Kidney (tissue), 22 donors: ENCODE measurements at places on chromosomes 11 and 22.
A peak's percentile ranks its signal among the peaks of the same experiment; 100 is the strongest.

DNA sequence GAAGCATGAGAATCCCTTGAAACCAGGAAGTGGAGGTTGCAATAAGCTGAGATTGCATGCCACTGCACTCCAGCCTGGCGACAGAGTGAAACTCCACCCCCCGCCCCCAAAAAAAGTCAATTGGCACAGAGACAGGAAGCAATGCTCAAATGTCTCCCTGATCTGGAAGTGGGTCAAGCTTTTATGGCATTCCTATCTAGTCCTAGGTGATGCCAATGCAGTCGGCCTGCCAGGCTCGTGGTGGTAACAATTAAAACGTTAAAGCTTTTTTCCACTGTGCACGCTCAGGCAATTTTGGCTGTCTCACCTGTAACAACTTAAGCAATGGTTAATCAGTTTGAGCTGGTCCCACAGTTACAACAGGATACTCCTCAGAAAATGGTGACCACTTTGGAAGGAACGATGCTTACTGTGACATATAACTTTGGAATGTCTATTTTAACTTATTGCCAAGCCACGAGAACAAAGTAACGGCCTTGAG, 18.9 kb upstream of the PISD start:
- no peak for DNase-seq

GRCh38 chr11:105553025-105553424, 56.8 kb upstream of the GRIA4 start:
- no peak for DNase-seq

DNA sequence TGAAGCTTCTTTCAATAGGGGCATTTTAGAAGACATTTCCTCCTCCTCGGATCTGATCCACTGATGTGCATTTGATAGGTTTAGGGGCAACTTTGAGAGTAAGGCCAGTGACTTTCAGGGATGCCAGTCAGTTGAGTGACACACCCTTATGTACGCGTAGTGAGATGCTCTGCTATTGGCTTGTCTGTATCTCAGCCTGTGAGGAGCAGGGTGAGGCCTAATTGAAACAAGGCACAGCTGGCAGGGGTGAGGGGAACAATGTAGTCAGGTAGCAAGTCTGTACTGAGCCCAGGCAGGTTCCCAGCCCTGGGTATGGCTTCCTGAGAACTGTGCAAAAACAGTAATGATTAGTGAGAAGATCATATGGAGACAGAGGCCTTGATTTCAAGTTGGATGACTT, 61.5 kb downstream of the STIM1 start:
- no peak for DNase-seq

DNA sequence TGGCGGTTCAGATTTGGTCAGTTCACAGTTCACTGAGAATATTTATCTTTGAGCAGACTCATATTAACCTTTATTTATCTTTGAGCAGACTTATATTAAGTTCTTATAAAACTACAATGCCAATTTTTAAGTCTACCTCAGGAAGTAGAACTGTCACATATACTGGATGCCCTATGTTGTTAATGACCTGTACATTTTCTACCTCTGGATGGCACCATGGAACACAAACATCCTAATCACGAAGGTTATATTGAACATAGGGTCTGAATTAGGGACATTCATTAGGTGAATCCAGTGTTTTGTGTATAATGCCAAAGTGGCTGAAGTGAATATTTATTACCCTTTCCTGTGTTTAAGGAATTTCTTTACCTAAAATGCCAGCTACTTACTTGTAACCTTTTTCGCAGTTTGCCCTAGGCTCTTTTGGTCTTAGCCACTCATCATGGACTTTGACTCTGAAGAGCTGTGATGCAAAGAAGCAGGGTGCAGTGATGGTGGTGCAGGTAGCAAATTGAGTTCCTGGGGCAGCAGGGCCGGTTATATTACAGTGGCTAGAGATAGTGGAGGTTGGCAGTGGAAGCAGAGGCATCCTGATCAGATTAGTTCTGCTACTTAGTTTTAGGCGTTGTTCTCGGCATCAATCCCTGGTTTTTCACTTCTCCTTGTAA, 71.8 kb downstream of the STIM1 start:
- DNase-seq: no peak

- DNase-seq: no peak
These were observed 9.4 kb downstream of the LRRC75B start for GRCh38 chr22:24583221-24584165.

DNA sequence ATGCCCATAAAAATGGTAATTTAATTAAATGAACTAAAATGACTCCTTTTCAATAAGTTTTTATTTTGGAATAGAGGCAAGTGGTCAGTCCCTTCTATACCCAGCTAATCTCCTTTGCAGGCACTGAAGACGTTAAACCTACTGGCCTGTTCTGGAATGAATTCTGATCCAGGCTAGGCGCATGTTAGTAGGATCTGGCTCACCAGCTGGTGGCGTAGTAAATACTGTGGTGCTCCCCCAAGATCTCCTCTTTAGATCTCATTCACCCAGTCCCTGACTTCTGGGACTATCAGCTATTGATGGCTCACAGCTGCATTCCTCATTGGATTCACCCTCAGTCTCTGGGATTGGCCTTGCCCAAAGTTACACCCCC, 173.7 kb upstream of the DDI1 start:
- no peak for DNase-seq

- DNase-seq: no peak
These were observed 25.9 kb upstream of the HTATIP2 start for GRCh38 chr11:20337526-20338154.

DNA sequence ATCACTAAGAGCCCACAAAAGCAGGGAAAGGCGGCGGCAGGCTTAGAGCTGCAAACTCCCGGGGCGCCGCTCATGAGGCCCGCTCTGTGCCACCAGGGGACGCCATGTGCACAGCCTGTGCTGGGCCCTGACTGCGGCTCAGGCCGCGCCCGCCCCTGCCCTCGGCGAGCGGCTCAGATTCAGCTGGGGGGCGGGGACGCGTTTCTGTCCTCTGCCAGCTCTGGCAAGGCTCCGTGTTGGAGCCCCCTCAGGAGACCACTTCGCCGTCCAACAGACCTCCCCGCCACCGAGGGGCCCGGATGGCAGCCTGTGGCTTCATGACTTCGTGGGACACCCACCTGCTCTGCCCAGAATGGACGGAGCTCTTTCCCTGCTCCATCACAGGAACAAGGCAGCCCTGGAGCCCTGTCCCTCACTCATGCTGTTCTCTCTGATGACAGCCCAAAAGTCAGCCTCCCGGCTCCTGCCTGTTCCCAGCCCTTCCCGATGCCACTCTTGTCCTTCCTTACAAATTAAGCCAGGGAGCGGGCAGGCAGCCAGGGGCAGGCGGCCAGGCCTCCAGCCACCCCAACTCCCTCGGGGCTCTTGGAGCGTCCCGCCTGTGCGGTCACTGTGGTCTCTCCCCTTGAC, 69.1 kb downstream of the NAT10 start:
- peak; percentile 87 for DNase-seq

- no peak for DNase-seq
These were observed 114.9 kb downstream of the ARHGAP32 start for GRCh38 chr11:129077191-129077590.

DNA sequence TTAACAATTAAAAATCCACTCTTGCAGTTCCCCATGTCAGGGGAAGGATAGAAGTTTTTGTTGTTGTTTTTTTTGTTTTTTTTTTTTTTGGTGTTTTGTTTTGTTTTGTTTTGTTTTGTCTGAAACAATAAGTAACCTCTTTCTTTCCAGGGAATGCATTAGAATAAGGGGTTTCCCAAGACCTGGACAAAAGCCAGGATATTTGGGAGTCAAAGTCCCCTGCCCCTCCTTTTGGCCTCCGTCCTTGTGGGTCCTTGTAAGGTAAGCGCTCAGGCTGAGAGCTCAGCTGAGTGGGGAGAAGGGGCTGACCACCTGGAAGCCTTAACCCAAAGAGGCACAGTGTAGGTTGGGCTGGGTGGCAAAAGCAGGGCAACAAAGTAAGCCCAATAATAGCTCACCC, 515.4 kb downstream of the SOX6 start:
- no peak for DNase-seq

- DNase-seq: peak; percentile 78
These were observed 37.3 kb upstream of the SLC22A12 start for GRCh38 chr11:64553554-64554201.

DNA sequence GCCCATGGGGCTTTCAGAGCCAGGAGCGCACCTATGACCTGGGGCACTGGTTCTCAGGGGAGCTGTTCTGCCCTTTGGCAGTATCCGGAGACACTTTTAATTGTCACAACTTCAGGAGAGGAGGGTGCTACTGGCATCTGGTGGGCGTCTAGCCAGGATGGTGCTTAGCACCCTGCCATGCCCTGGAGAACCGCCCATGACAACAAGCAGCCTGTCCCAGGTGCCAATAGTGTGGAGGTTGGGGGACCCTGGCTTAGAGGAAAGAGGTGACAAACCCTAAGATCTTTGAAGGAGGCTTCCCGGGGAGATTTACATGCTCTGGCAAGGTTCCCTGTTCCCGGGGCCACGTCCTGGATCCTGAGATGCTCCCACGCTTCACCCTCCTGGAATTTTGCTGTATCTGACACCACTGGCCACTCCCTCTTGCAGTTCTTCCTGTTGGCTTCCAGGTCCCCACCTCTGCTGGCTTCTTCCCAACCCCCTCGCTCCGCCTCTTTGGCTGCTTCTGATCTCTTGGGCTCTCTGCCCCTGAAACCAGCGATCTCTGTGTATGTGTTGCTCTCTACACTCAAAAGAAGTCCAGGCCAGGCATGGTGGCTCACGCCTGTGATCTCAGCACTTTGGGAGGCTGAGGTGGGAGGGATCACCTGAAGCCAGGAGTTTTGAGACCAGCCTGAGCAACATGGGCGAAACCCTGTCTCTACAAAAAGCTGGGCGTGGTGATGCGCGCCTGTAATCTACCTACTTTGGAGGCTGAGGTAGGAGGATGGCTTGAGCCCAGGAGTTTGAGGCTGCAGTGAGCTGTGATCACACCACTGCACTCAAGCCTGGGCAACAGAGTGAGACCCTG, 31.1 kb downstream of the FADS3 start:
- DNase-seq: no peak

GRCh38 chr11:61489833-61490721, 18.5 kb upstream of the LRRC10B start:
- DNase-seq: peak; percentile 52

DNA sequence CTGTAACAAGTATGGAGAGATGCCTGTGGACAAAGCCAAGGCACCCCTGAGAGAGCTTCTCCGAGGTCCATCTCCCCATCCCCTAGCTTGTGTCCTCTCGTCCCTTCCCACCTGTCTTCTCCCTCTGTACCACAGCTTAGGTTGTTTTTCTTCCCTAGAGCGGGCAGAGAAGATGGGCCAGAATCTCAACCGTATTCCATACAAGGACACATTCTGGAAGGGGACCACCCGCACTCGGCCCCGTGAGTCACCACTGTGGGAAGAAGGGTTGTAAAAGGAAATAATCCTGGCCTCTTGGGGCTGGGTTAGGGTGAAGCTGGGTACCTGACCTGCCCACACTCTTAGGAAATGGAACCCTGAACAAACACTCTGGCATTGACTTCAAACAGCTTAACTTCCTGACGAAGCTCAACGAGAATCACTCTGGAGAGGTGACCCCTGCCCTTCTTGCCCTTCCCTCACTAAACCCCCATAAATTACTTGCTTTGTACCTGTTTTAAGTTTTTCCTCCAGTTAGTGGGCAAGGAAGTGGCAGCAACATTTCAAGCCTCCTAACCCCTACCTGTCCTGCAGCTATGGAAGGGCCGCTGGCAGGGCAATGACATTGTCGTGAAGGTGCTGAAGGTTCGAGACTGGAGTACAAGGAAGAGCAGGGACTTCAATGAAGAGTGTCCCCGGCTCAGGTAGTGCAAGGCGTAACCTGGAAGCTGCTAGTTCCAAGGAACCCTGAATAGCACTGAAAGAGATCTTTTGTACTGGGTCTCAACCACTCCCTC, 3.1 kb downstream of the TAF10 start:
- DNase-seq: no peak

DNA sequence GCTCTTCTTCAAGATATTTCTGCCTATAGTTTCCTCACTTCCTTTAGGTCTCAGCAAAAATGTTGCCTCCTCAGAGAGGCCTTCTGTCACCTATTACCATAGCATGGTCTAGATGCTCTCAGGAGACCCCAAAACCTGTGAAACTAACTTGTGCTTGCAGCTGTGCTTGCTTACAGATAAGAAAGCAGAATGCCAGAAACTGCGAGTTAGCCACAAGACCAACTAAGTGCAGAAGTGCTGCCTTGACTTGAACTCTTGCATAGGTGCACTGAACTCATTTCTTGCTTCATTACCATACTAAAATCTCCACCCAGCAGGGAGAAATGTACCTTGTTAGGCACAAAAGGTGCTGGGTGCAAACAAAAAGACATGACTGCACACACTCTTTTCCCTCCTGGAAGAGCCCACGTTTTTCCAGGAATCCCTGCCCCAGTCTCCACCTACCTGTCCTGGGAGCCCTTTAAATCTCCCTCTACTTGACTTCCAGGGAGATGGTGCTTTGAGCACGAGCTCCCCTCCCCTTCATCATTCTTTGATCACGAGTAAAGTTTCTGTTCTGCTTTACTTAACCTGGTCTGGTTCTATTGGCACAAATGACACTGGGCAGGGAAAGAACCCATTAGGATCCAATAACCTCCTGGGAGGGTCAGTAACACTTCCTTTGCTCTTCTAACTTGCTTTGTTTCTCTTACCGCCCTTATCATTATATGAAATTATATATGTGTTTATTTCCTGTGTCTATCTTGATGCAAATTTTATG, 137.7 kb upstream of the DDI1 start:
- DNase-seq: no peak

- no peak for DNase-seq
These were observed 1068.5 kb downstream of the BRD1 start for GRCh38 chr22:48758881-48759875.

GRCh38 chr11:113152500-113152899, 161.9 kb upstream of the TTC12 start:
- no peak for DNase-seq

- no peak for DNase-seq
These were observed 9.7 kb downstream of the SMARCB1 start for GRCh38 chr22:23796461-23796860.

DNA sequence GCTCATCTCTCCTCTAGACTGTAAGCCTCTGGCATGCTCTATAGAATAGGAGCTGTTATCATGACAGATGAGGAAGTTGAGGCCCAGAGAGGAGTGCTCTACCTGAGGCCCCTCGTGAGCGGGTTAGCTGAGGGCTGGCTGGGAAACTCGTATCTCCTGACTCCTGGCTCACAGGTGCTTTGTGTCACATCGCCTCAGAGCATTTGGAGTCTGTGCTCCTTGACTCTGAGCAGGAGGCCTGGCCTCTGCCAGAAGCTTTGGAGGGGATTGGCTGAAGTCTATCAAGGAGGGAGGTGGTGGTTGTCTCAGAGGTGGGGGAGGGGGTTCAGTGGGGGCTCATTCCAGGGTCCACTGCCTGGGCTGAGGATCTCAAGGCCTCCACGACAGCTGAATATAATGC, 7.4 kb downstream of the KCNC1 start:
- no peak for DNase-seq

DNA sequence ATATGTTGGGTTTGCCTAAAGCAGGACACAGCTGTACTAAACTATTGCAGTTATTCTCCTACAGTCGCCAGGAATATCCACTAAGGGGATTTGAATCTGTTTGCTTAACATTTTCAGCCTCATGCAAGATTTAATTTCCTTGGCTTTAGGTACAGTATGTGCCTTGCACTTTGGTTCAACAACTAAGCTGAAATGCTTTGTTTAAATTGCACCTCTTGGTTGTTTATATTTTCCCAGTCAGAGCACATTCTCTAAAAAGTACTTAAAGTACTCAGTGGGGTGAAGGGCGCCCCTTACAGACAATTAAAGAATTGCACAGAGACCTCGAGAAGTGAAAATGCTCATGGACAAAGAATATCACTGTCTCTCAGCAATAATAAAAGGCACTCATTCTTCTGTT, 107.8 kb upstream of the MTNR1B start:
- DNase-seq: peak; percentile 26
